ENCODE measurements at places on chromosomes 3 and 15.

- DNase-seq, result no peak
Observed at GRCh38 chr3:55669133-55669532, 182.0 kb upstream of the WNT5A start.

DNA sequence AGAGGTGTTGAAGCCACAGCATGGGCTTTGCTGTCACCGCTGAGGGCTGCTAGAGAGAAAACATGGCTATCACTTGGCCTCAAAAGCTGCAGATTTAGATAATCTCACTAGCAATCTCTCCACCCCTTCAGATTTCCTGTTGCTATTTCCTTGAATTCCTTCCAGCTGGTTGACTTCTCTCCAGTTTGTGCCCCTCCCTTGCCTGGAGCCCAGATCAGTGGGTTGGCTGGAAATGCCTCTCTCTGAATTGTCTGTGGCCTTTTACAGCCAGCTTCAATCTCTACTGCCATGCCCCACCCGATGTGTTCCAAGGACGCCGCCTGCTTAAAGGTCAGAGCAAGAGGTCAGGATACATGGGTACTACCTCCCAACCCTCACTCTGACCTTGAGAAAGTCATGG lies 294.1 kb downstream of the NTRK3 start:
- DNase-seq, result no peak

GRCh38 chr15:38228618-38229017 lies 24.0 kb upstream of the SPRED1 start:
- no peak for DNase-seq

- no peak for DNase-seq
Observed at GRCh38 chr3:14768182-14768790, 50.5 kb upstream of the FGD5 start.

- no peak for DNase-seq
Observed at GRCh38 chr3:44963571-44964325, 12.2 kb downstream of the ZDHHC3 start.

GRCh38 chr15:49024840-49025239 lies 21.4 kb downstream of the SECISBP2L start:
- no peak for DNase-seq

DNA sequence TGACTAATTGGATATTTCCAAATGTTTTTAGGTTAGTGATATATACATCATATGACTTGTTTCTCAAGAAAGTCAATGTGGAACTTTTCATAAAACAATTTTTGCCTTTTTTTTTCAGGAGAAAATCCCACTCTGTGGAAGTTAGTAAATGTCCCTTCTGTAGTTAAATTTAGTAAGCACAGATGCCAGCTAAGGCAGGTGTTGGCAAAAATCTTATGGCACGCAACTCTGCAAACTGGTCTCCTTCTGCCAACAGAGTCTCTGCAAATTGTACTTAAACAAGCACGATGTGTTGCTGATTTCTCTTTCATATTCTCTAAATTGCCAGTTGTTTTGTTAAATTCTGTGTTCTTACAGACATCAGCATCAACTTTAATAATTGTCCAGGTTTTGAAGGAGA lies 233.8 kb downstream of the IL5RA start:
- no peak for DNase-seq

DNA sequence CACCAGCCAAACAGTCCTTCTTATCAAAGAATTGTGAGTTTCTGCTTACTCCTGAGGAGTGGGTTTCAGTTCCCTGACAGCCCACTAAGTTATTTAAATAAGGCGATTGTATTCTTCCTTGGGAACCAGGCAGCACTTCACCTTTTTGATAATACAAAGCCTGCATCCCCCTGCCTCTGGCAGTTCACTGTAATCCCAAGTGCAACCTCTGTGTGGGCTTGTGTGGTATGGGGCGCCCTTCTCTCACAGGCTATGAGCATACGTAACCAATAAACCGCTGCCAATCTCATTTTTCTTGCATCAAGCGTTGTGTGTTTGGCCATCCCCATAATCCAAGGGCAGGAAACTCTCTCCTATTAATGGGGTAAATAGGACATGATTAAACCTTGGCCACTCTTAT lies 1025.6 kb downstream of the NSUN3 start:
- no peak for DNase-seq

GRCh38 chr15:77504306-77504705 lies 83.6 kb downstream of the HMG20A start:
- DNase-seq, result no peak

- DNase-seq, result no peak
Observed at GRCh38 chr3:149090907-149091306, 4.6 kb upstream of the HLTF start.

GRCh38 chr3:172786036-172786435 lies 35.5 kb downstream of the ECT2 start:
- no peak for DNase-seq

- DNase-seq, result peak; percentile 76
Observed at GRCh38 chr3:48548729-48549705, 7.6 kb downstream of the PFKFB4 start.

GRCh38 chr15:82942691-82943090 lies 9.8 kb downstream of the HOMER2 start:
- no peak for DNase-seq

- DNase-seq, result no peak
Observed at GRCh38 chr15:97600190-97600589, 360.3 kb upstream of the ARRDC4 start.

- no peak for DNase-seq
Observed at GRCh38 chr3:114542359-114542758, 248.5 kb downstream of the TIGIT start.

GRCh38 chr15:29055876-29056275 lies 170.1 kb downstream of the APBA2 start:
- no peak for DNase-seq

DNA sequence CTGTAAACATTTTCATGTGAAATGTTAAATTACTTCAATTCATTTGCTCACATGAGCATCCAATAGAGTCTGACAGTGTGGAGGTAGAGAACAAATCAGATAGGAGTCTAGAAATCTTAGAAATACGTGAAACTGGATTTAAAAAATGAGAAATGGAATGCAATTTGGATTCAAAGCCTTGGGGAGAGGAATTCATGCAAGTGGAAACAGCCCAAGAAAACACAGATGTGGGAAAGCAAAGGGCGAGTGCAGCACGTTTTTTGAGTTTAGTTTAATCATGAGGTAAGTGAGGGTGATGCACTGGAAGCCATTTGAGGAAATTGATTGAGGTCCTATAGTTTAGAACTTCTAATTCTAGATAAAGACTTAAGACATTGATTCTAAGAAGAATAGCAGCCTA lies 434.7 kb downstream of the C3orf38 start:
- DNase-seq, result no peak

GRCh38 chr3:97778152-97778551 lies 13.6 kb downstream of the ARL6 start:
- DNase-seq, result no peak

DNA sequence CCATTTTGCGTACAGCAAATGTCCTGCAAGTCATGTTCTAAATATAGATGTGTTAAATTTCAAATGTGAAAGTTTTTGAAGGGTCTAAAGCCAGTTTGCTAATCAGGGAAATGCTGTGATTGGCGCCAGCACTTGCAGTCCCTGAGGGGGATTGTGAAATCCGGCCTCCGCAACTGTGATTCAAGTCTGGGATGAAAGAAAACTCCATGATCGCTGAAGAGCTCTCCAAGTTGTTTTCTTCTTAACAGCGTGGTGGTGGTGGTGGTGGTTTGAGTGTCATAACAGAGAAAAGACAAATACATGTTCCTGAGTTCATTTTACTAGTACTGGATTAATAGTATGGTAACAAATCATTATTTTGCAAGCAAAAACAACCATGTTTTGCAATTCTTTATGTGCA lies 51.8 kb downstream of the MITF start:
- no peak for DNase-seq

GRCh38 chr3:112005091-112005672 lies 6.5 kb downstream of the TAGLN3 start:
- no peak for DNase-seq

DNA sequence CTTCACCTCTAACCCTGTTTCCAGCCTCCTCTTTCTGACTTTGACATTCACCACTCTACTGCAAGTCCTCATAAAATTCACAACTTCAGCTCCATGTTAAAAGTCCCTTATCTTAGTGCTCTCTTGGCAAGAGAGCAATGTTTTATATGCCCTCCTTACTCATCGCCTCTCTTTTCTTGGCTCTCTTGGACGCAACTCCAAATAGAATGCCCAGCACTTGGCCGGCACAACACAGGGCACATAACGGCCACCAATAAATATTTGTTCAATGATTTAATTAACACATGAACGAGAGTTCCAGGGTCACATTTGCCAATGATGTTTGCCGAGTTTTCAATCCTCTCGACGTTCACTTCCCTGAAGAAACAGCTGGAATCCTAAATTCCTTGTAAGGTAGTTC lies 401.4 kb downstream of the ROBO1 start:
- DNase-seq, result no peak

GRCh38 chr15:78850352-78850751 lies 22.3 kb upstream of the MORF4L1 start:
- no peak for DNase-seq

- no peak for DNase-seq
Observed at GRCh38 chr3:197615430-197615829, 59.7 kb upstream of the BDH1 start.

- DNase-seq, result no peak
Observed at GRCh38 chr15:80832686-80833085, 53.5 kb downstream of the CEMIP start.
